Suprapubic skin (tissue), 4 donors: ENCODE measurements at places on chromosomes 11 and 22. TPM values are rescaled to one million over a fixed set of nuclear protein-coding genes. Genes with fewer than 3 reads are reported as not detected.
A peak's percentile ranks its signal among the peaks of the same experiment; 100 is the strongest.

DNA sequence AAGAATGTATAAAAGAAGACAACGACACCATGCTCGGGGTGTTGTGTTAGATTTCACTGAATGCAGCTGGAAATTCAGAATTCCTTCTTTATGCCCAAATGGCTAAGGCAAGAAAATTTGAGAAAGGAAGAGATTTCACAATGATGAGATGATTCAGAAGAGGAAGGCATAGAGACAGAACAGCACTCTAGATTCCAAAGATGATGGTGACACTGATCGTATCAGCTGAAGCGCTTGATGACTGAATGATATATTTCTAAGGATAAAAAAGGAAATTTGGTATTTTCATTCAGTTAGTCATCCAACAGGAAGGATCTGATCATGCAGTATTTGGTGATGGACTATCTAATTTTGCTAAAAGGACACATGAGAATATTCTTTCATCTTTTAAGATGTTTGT is 189.2 kb downstream of the EFCAB6 start:
- H3K4me3 ChIP-seq = no peak overlapping the region
- no peaks in the 10 kb centered on the region for H3K27me3 ChIP-seq
- H3K27ac ChIP-seq = no peak overlapping the region
- H3K36me3 ChIP-seq = no peaks in the 10 kb centered on the region

GRCh38 chr11:11010624-11011127 is 152.8 kb upstream of the ZBED5 start:
- no peak for DNase-seq
- H3K36me3 ChIP-seq = no peaks in the 10 kb centered on the region
- no peak overlapping the region for H3K4me3 ChIP-seq
- no peak overlapping the region for H3K27ac ChIP-seq
- peaks cover 22% of the 10 kb centered on the region for H3K4me1 ChIP-seq

DNA sequence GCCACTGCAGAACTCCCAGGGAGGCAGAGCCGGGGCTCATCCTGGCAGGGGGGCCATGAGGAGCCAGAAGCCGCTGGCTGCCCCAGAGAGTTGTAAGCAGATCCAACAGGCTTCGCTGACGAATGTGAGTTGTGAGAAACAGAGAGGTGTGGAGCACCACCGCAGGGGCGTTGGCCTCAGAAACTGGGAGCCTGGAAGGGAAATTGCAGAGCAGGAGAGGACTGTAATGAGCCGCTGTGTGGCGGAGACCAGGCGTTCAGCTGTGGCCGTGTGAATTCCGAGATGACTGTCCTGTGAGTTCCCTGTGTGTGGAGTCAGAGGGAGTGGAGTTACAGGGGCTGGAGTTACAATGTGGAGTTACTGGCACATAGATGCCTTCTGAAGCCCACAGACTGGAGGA is 27.7 kb upstream of the ETS1 start:
- no peak overlapping the region for H3K4me3 ChIP-seq
- no peak overlapping the region for H3K27ac ChIP-seq
- peaks cover 4% of the 10 kb centered on the region for H3K27me3 ChIP-seq
- DNase-seq = no peak

- peak overlapping the region; percentile 19 for H3K27ac ChIP-seq
- DNase-seq = no peak
- H3K27me3 ChIP-seq = no peaks in the 10 kb centered on the region
- peaks cover 20% of the 10 kb centered on the region for H3K4me1 ChIP-seq
- no peaks in the 10 kb centered on the region for H3K36me3 ChIP-seq
- H3K4me3 ChIP-seq = no peak overlapping the region
Measured at GRCh38 chr11:10116588-10116987, 177.4 kb downstream of the SBF2 start.

- DNase-seq = peak; percentile 91
- H3K27ac ChIP-seq = peak overlapping the region; percentile 92
- peak overlapping the region; percentile 50 for H3K4me3 ChIP-seq
- no peaks in the 10 kb centered on the region for H3K36me3 ChIP-seq
- H3K27me3 ChIP-seq = no peaks in the 10 kb centered on the region
Measured at GRCh38 chr22:36155702-36156101, 4.9 kb downstream of the APOL3 start.

- no peak overlapping the region for H3K27ac ChIP-seq
- peaks cover 4% of the 10 kb centered on the region for H3K4me1 ChIP-seq
- H3K27me3 ChIP-seq = peaks cover 30% of the 10 kb centered on the region
- no peak overlapping the region for H3K4me3 ChIP-seq
- no peaks in the 10 kb centered on the region for H3K36me3 ChIP-seq
Measured at GRCh38 chr22:36546092-36546804, 17.3 kb upstream of the EIF3D start.

FGF19 gene
- not detected for total RNA-seq

MPZL3 gene
- 73.3 TPM for total RNA-seq

ANKK1 gene
- 5.6 TPM for total RNA-seq

WNT7B gene
- total RNA-seq = 18.7 TPM

NTM gene
- 0.19 TPM for total RNA-seq

SLC22A6 gene
- not detected for total RNA-seq
